Nasal cavity respiratory epithelium epithelial cell of viscerocranial mucosa (primary cell): ENCODE measurements at places on chromosomes 1 and 21. TPM values are rescaled to one million over a fixed set of nuclear protein-coding genes. Genes with fewer than 3 reads are reported as not detected.

TRIM17 gene
- total RNA-seq, result 1.7 and 5.3 TPM in 2 replicates

RXRG gene
- not detected in 2 replicates for total RNA-seq

KRTAP19-3 gene
- not detected in 2 replicates for total RNA-seq

IL20 gene
- 0.43 and 3.8 TPM in 2 replicates for total RNA-seq

MYOC gene
- not detected in 2 replicates for total RNA-seq

DENND4B gene
- total RNA-seq, result 12.0 and 23.1 TPM in 2 replicates
